ENCODE measurements at places on chromosomes 11 and 22.

GRCh38 chr11:133058501-133058900 is 473.8 kb downstream of the OPCML start:
- DNase-seq: no peak

GRCh38 chr11:115700981-115701875 is 197.0 kb upstream of the CADM1 start:
- no peak for DNase-seq

DNA sequence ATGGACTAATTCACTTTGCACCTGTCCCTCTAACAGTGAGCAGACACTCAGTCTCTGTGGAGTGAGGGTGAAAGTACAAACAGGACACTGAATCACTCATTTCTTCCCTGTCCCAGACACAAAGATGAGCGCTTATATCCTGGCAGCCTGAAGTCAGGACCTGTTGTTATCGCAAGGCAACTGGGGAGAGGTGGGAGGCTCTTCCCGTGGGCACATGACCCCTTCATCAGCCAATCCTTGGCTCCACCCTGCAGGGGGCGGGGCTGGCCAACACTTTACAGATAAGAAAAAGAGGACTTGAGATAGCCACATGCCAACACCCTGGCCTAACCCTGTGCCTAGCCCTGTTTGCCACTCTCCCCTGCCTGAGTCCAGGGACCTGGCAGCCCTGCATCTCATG is 29.5 kb upstream of the TESMIN start:
- DNase-seq: no peak

- peak; percentile 54 for DNase-seq
Measured at GRCh38 chr11:13984616-13985450, 22.3 kb downstream of the SPON1 start.

DNA sequence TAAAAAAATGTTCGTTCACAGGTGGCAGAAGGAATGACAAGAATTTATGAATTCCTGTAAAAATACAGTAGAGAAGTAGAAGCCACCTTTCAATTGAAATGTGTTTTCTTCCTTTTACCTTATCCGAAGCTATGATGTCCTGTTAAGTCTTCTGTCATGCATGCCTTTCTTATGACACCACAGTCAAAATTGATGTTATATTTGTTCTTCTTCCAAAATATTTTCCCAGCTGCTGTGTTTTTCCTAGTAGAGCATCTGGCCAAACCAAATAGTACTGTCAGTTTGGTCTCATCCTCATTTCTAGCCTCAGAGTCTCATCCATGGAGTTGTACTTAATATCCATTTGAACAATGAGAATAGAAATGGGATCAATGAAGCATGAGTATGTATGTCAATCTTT is 206.1 kb downstream of the PGR start:
- DNase-seq: no peak

GRCh38 chr22:19789406-19789805 is 28.8 kb downstream of the TBX1 start:
- no peak for DNase-seq

GRCh38 chr22:25111579-25112517 is 87.8 kb upstream of the CRYBB3 start:
- DNase-seq: no peak

- no peak for DNase-seq
Measured at GRCh38 chr11:17897495-17897894, 115.4 kb downstream of the SERGEF start.

GRCh38 chr11:68128682-68129327 is 7.6 kb upstream of the CHKA start:
- peak; percentile 43 for DNase-seq

DNA sequence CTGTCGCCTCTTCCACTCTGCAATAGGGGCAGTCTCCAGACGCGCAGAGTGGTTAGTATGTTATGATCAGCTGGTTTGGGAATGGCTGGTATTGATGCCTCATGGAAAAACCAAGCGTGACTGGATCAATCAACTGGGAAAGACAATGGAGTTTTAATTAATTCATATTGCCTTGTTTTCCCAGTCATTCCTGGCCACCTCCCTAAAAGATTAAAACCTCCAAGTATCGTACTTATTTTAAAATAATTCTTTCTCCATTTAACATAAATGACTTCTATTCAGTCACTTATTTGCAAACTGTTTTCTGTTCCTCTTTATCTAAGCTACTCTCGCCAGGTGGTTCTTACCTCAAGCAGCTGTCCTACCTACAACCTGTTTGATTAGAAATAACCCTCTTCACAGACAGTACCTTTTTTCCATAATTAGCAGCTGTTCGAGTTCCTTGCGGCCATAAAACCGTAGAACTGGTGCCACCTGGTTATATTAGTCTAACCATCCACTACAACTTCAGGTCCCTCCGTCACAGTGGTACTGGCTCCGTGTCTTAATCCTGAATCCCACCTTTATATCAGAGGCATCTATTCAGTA is 898 bp downstream of the ZNF215 start:
- no peak for DNase-seq

DNA sequence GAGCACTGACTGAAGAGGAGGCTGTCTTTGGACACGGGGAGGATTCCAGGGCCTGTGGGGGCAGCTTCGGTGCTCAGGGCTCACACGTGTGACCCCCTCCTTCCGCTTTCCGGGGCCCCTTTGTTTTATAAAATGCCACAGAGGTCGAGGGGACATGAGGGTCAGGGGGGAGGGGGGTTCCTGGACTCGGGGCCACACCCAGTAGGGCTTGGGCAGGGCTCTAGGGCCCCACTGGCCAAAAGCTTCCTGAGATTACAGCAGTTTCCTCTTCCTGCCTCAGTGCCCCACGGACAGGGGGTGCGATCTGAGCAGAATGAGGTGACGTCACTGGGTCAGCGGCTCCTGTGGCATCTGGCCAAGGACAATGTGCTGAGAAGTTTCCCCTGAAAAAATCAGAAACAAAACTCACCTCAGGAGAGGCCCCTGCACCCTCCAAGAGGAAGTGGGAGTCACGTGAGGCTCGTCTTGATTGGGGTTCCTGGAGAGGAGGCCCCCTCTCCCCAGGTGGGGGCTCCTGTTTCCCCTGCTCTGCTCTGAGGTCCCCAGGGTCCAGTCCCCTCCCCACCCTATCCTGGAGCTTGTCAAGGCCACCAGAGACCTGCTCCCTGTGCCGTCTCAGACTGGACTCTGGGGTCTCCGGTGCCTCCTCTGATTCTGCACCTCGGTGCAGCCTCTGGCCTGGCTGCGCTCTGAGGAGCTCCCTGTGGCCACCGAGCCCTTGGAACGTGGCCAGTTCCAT is 6.4 kb upstream of the IFITM3 start:
- no peak for DNase-seq

GRCh38 chr22:50530877-50531545 is 1.2 kb upstream of the TYMP start:
- no peak for DNase-seq

DNA sequence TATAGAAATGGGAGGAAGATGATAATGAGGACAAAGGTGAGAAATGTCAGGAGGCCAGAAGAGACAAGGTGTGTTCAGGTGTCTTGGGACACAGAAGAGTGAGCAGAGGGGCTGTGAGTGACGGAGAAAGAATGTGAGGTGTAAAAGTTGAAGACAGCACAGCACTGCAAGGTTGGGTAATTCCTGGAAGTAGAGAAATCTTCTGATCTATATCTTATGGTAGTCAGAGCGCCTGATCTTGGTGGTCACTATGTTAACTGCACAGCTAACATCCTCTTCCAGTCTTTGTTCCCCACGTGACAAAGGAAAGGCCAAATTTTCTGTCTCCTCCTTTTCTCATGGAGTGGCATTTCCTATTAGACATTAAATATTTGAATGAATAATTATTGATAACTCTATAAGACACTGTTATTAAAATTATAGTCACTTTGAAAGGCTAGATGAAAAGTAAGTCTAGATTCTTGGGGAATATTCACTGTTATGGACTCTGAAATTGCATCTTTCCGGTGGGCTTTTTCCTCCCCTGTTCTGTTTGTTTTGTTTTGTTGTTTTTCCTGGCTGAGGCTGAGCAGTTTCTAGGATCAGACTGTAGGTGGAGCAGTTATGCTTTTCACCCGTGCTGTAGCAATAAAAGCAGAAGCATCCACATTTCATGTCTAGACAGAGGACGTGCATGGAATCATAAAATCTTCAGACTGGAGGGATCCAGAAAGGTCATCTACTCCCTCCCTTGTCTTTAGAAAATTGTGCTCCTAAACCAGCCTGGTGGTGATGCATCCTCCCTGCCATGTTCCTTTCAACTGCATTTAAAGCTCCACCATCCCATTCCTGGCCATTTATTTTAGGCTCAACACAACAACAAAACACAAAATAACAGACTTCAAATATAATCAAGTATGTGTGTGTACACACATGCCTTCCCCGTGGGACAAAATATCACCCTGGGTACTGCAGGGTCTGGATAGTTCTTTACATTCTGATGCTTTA is 26.6 kb downstream of the SC5D start:
- peak; percentile 15 for DNase-seq

- DNase-seq: no peak
Measured at GRCh38 chr11:848380-848931, 5.8 kb downstream of the TSPAN4 start.

GRCh38 chr22:38504731-38505540 is 1.2 kb downstream of the DDX17 start:
- no peak for DNase-seq

DNA sequence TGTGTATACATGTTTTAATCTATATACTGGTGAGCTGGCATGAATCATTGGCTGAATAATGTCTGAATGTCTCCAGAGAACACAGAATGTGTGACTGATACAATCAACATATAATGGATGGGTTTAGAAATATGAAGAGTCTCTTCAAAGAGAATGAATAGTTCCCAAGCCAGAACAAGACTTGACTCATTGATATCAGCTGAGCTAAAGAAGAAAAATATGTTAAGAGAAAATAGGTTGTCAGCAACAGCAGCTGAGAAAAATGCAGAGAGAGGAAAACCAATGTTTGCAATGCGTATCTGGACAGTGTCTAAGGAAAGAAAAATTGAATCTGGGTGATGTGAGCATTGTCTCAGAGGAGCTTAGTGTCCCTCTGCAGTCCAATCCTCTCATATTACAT is 1281.8 kb upstream of the TENM4 start:
- no peak for DNase-seq

- peak; percentile 13 for DNase-seq
Measured at GRCh38 chr11:64148226-64148916, 17.5 kb downstream of the MACROD1 start.

GRCh38 chr11:1082728-1083620 is 8.3 kb downstream of the MUC2 start:
- no peak for DNase-seq

DNA sequence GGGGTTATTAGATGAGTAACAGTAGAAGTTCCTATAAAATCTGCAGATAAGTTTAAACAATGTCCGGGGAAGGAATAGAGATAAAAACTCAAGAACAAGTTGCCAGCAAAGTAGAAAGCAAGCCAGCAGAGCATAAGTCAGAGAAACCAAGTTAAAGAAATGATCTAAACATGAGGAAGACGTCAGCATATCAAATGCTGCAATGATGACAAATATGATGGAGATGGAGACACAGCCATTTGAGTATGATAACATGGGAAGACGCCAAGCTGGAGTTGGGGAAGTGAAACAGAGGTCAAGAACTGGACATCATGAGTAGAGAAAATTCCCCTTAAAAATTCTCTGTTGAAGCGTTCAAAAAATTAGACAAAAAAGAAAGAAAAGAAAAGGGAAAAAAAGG is 571.5 kb downstream of the CNTN5 start:
- DNase-seq: no peak

DNA sequence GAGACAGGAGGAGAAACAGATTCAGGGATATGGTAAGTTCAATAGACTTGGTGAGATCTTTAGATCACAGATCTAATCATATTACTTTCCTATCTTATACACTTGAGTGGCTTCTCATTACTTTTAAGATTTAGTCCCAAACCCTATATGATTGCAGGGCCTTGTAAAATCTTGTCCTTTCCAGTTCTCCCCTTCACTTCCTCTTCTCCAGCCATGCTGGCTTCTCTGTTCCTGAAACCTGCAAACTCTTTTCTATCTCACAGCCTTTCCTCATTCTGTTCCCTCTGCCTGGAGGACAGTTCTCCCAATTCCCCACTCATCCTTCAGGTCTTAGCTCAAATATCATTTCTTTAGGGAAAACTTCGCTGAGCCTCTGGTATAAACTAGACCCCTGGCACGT is 65.9 kb upstream of the BIRC3 start:
- DNase-seq: no peak

GRCh38 chr22:39388261-39389011 is 11.1 kb upstream of the TAB1 start:
- DNase-seq: no peak

DNA sequence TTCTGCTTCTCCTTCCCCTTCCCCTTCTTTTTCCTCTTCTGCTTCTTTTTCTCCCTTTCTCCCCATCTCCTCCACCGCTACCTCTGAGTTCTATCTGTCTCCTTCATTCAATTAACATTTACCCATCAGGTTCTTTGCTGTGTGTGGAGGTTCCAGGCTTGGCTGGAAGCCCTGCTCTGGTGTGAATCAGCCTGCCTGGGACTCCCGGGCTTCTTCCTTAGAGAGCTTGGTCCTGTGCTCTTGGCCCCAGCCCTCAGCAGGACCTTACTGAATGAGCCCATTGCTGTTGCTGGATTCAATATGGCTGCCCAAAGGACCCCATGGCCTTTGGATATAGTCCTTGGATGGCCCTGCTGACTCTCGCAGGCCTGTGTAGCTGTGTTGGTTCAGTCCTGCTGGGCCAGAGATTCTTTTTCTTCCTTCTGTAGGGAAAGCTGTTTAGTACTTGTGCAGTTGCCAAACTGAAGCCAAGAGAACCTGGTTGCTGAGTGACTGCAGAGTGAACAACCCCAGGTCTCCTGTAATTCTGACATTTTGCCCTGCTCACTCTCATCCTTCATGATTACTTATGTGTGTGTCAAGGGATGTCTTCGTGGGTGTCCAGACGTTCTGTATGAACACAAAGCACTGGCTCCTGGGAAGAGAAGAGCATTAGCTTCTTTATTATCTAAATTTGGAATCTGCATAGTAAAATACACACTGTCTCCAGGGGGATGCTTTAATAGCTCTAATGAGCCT is 81.0 kb upstream of the ZBED5 start:
- no peak for DNase-seq

DNA sequence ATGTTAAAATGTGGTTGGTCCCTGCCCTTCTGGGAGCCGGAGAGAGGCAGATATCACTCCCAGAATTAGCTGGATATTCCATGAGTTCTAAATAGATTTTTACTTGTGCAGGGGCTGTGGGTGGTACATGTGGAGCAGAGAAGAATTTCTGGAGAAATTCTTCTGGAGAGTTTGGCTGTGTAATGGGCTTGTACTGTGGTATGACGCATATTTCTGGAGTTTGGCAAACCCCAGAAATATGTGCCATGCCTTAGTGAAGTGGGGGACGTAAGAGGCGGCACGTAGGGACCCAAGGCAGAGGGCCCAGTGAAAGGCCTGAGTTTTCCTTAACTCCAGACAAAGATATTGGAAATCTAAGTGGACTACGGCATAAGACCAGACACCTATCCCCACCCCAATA is 51.3 kb upstream of the TBCEL start:
- DNase-seq: no peak
